ENCODE measurements at places on chromosomes 2 and 18.

GRCh38 chr2:163571423-163572102 is 164.2 kb downstream of the FIGN start:
- no peak for DNase-seq

DNA sequence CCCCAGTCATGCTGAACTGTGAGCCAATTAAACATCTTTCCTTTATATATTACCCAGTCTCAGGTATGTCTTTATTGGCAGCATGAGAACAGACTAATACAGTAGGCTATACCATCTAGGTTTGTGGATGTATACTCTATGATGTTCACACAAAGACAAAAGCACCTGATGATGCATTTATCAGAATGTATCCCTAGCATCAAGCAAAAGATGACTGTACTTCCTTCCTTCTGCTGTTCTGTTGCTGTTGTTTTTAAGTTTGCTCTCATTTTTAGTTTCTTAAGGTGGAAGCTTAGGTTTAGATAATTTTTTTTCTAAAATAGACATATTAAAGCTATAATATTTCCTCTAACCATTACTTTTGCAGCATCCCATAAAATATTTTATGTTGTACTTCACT is 12.4 kb downstream of the ZSCAN30 start:
- no peak for DNase-seq

DNA sequence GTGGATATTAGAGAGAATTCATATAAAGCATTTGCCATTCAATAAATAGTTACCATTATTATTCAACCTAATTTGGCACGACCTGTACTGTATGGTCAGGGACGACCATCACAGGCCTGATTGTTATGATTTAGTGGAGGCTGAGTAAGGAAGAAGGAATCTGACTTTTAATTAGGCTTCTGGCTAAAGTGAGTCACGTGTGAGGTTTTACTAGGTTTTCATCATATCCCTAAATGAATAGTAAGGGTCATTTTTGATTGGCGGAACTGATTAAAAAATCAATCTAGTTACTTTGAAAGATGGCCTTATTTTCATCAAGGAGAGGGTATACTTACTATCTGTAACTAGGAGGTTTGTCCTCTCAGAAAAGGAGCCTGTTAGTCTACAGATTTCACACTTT is 143.4 kb downstream of the ADCYAP1 start:
- DNase-seq = no peak

DNA sequence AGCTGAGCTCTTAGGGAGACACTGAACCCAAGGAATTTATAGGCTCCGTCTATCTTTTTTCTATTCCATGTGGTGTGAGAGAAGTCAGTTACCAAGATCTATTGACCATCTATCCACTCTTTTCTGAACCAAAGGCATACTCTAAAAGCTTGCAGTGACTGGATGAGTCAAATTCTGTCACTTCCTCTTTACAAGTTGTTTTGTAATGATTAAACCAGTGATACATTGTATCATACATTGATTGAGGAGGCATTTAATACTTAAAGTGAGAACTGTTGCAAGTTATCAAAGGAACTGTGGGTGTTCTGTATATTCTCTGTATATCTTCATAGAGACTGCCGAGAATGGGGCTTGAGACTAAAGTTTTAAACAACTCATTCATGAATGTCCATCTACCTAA is 188.8 kb downstream of the CAMKMT start:
- DNase-seq = no peak

GRCh38 chr2:42289222-42289621 is 71.8 kb downstream of the COX7A2L start:
- no peak for DNase-seq

DNA sequence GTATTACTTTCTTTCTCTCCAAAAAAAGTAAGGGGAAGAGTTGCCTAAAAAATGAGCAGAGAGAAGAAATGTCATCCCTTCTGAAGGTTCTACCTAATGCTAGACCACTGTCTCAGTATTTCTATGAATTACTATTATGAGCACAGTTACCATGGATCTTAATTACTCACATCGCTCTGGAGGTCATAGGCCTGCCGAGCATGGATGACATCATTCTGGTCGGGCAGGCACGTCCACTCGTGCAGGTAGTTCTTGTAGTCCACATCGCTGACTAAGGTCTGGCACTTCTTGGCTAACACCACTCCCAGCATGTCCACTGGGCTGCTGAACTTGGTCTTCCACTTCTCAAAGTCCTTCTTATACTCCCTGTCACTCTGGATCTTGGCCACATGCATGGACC is 106.9 kb downstream of the NEB start:
- DNase-seq = no peak
